Left ventricle myocardium inferior (tissue), 1 donor: ENCODE measurements at places on chromosomes 7 and 10. TPM values are rescaled to one million over a fixed set of nuclear protein-coding genes. Genes with fewer than 3 reads are reported as not detected.

DNA sequence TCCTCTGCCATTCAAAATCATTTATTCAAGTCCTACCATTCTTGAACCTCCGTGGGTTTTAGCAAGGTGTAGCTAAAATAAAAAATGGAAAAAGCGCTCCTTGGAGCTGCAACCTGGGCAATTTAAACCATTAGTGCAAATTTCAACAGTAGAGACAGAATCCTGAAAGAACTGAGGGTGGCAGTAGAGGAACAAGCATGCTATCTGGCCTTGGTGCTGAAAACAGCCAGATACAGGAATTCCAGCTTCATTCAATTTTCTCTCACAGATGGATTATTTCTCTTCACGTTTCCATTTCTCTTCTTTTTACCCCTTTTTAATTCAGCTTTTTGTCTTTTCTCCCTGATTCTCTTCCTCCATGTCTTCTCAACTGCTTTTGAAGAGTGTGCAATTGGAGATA is 77.7 kb downstream of the OTUD1 start:
- no peak for DNase-seq

DNA sequence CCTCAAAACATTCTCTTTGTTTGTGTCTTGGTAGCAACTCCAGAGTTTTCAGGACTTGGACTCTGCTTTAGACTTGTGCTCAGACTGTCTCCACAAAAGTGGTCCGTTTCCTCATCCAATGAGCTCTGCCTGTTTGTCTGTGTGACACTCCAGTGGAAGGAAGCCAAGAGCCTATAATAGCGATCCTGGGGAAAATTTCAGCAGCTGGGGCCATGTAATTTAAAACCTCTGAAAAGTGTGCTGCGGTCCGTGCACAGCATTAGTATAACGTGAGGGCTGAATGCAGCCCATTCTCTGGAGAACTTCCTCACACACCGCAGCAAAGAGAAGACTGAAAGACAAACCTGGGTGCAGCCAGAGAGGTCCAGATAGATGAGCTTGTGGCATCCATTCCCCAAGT is at the start of gene LRRC17:
TSS of gene LRRC17 (plus strand) at position 259 of the 400 bp plus-strand sequence. CDS start 20,914 bp downstream, outside the sequence.
- DNase-seq, result no peak

- no peak for DNase-seq
Measured at GRCh38 chr10:130857631-130858295, 453.8 kb downstream of the TCERG1L start.

DNA sequence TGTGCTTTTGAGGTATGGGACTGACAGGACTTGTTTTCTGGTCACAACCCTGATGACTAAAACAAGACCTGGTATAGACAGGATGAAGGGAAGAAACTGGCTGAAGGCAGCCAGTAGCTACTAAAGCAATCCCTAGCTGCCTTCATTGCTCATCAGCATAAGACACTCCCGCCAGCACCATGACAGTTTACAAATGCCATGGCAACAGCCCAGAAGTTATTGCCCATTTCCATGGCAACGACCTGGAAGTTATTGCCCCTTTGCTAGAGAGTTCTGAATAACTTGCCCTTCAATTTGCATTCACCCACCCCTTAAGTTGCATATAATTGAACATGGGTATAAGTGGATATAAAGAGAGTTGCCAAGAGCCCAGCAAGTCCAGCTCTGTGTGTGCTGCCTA is 169.6 kb upstream of the FAM171A1 start:
- DNase-seq, result no peak

DNA sequence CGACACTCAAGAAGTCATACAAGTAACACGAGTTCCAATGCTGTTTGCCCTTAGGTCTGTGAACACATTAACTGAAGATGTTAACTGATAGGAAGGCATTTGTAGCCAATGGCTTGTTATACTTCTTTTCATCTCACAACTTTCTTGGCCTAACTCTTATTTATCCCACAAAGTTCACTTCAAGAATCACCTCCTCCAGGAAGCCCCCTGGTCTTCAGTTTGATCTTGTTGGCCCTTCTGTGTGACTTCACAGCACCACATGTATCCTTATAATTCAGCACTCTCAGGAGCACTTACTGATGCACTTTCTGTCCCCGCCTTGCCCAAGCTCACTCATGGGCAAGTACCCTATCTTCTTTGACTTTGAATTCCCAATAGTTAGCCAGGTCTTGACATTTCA is 159.6 kb downstream of the RAPGEF5 start:
- DNase-seq, result no peak

DNA sequence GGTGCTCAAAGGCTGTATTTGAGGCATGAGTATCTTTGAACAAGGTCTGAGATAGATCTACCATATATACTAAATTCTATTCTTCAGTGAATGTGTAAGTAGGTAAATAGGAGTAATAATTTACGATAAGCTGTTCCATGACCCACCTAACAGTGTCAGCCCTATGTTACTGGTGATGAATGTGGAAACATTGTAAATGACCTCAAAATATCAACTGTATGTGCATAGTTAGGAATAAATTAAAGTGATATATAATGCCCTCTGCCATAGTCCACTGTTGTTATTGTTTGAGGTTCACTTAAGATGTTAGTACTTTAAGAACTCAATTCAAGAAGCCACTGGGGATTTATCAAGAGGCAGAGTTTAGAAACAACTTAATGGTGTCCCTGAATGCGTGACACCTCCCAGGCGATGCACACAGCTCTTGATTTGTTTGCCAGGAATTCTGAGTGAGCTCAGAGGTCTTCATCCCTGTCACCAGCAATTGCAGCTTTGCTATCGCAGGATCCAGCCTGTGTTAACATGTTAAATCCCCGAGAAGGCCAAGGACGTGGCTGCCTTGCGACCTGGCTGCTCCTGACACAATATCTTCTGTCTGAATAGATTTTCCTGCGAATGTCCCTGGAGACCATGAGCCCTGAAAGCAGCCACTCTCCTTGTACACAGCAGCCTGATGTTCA is 104.9 kb downstream of the KLF6 start:
- no peak for DNase-seq

- no peak for DNase-seq
Measured at GRCh38 chr10:14086596-14086995, 244.1 kb downstream of the FRMD4A start.

DNA sequence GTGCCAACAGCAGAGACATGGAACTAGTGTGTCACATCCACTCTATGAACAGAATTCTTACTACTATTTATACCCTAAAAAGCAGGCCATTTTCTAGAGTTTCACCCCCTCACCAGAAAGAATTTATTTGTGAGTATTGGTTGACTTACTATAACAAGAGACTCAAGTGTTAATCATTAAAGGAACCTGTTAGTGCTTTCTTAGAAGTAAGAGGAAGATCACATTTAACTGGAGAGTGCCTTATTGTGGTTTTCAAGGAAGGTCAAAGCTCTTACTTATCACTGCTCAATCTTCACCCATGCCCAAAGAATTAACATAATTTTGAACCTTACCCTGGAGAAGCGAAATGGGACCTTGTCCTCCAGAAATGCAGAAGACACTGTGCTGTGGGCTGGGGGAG is 169.3 kb upstream of the PRSS1 start:
- no peak for DNase-seq

- no peak for DNase-seq
Measured at GRCh38 chr7:138077809-138078208, 1.6 kb downstream of the AKR1D1 start.

GRCh38 chr7:45233249-45233775 is 75.7 kb downstream of the RAMP3 start:
- DNase-seq, result no peak

DNA sequence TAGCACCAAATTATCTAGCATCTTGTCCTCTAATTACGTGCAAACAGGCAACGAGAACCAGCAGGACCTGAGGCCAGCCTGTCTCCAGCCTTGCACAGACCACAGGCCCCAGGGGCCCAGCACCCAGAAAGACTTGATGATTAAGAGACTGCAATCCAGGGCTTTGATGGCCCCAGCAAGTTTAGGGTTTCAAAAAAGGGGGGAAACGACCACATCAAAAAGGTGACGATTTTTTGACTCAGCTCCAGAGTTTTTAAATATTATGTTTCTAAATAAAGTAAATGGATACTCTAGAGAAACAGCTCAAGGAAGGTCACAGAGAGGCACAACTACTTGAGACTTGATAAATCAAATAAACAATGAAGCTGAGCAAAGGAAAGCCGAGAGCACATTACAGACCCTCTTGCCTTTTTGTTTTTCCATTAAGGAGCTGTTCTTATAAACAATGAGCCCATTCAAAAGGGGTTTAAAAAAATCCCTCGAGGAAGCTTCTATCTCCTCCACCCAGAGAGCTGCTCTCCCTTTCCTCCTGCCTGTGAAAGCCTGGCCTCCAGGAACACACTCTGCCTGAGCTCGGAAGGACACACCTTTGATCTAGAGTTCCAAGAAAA is 44.1 kb downstream of the GLI3 start:
- no peak for DNase-seq

DNA sequence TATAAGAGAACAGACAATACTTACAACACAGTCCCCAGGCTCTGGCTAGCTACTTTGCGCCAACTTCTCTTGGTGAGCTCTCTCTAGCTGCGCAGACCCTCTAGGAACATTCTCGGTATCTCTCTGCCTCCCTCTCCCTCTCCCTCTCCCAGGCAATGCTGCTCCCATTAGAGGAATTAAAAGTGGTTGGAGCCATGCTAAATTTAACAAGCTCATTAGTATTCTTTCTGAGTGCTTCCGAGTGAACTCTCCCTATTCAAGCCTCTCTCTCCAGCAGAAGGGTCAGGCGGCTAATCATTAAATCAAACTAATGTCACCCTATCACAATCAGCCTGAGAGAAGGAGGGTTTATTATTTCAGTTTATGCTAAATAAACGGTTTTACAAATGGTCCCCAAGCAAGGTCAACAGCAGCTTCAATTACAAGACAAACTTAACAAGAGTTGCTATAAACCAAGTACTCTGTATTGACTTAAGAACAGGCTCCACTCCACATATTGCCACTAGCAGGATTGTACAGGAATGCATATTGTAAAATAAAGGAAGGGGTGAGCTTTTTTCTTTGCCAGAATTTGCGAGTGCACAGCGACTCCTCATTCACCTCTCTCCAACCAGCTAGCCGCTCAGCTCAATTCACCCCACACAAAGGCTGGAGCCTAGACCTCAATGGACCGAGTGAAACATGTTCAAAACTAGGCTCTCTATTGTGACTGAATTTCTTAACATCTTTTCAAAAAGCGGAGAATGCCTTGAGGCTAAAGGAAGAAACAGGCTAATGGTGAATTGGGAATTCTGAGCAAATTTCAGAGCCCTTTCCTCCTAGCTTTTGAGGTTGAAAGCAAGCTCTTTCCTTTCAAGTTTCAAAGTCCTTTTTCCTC is 84.4 kb downstream of the GLI3 start:
- no peak for DNase-seq

DNA sequence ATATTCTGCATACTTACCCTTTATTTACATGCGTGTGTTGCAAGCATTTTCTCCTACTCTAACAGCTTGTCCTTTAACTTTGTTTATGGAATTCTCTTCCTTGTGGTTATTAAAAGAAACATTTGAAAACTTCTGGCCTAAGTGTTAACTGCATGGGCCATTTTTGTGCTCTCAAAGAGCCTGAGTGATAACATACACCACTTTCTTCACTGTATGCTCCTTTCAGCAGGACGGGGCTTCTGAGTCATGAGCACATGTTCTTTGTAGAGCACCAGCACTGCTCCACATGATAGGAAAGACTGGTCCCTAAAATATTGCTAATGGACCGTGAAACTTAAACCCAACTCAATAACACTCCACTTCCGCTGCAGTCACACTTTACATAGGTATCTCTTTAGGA is 1093.6 kb upstream of the GHITM start:
- DNase-seq, result no peak

DNA sequence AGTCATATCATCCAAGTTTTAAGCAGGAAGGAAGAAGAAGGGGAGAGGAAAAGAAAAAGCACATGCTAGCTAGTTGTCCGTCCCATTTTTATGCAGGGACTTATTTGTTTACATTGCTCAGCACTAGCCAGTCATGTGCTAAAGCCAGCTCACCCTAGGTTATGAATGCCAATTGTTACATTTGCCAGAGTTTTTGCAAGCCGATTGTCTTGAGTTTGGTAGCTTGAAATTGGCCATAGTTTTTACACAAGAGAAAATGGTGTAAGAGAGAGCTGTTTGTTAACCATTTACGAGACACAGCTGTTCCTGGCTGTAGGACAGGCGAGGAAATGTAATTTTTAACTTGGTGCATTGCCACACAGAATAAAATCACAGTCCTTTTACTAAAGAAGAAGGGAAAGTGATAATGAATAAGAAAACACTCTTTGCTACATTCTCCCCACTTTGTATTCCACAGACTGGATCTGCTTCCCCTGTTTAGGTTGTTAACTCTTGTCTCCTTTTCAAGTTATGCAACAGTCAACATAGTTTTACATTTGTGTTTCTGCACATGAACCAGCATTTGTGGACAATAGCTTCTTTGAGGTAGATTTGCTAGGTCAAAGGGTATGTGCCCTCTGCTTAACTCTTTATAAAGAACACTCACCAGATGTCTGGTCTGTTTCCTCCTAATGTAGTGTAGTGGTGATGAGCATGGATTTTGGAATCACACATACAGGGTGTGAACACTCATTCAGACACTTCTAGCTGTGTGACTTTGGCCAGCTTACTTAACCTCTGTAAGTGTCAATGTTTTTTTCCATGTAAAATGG is 357.2 kb downstream of the LRMDA start:
- DNase-seq, result no peak

- no peak for DNase-seq
Measured at GRCh38 chr7:155222573-155222972, 75.1 kb upstream of the INSIG1 start.

DNA sequence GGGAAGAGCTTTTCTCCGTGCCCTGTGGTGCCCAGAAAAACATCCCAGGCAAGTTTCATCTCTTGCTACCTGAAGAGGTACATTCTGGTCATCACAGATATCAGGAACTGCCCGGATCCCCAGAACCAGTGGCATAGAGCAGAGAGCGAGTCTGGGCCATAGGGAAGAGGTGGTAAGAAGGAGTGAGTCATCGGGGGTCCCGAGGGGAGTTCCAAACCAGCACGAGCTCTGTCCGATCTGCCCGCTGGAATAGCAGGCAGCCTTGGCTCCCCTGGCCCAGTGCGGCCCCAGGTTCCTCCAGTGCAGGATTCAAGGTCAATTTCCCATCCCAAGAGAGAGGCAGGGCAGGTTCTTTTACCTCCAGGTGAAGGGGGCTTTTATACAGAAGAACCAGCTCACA is 124.7 kb downstream of the RGS10 start:
- DNase-seq, result no peak

GRCh38 chr7:462173-463103 is 57.2 kb downstream of the PDGFA start:
- DNase-seq, result no peak

GRCh38 chr10:121527690-121528089 is 70.6 kb downstream of the FGFR2 start:
- no peak for DNase-seq

DNA sequence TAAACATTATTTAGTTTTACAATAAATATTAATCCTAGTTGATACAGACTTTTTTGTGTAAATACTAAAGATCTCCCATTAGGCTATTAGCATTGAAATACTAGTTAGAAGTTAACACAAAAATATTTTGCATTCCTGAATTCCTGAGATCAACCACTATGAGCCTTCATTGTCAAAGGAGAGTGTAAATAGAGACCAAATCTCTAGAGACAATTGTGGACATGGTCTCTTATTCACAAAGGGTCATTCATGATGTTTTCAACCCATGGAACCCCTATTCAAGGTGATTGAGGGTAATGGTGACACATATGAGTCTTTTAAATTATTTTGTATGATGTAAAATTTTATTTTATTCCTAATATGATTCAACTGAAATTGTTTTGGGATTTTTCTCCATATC is 1454.8 kb upstream of the LRRTM3 start:
- no peak for DNase-seq

The GFRA1 gene
- 5.1 TPM for total RNA-seq

The DENND2A gene
- total RNA-seq, result 10.8 TPM

The THSD7A gene
- total RNA-seq, result 1.6 TPM

The ITGB8 gene
- 1.5 TPM for total RNA-seq

The STEAP1 gene
- total RNA-seq, result 1.2 TPM

The WDR11 gene
- total RNA-seq, result 11.2 TPM

The PCGF5 gene
- total RNA-seq, result 61.0 TPM
